ENCODE measurements at places on chromosomes 11 and 22.
A peak's percentile ranks its signal among the peaks of the same experiment; 100 is the strongest.

DNA sequence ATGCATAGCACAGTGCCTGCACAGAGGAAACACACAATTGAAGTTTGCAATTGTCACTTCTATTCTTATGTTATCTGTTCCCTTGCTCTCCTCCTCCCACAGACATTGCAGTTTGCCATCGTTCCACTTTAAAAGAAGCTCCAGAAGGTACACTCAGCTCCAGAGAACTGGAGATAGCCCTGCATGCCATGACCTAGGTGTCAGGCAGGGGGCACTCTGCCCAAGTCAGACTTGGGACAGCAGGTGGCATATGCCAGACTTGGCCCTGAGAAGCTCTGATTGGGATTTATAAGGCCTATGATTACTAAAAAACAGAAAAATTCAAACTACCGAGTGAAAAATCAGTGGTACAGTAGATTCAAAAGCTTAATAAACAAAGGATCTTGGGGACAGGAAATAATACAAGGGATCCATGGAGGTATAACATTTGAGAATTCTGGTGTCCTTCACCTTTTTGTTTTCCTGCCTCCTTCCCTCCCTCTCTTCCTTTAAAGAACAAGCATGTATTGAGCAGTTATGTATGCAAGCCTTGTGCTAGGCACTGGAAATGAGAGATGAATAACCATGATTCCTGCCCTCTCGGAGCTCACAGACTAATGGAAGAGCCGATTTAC, 40.0 kb downstream of the TENM4 start:
- DNase-seq = no peak

GRCh38 chr11:123344790-123345357, 85.2 kb upstream of the GRAMD1B start:
- DNase-seq = no peak

- peak; percentile 82 for DNase-seq
Measured at GRCh38 chr22:43385770-43386641, 25.8 kb upstream of the MPPED1 start.

DNA sequence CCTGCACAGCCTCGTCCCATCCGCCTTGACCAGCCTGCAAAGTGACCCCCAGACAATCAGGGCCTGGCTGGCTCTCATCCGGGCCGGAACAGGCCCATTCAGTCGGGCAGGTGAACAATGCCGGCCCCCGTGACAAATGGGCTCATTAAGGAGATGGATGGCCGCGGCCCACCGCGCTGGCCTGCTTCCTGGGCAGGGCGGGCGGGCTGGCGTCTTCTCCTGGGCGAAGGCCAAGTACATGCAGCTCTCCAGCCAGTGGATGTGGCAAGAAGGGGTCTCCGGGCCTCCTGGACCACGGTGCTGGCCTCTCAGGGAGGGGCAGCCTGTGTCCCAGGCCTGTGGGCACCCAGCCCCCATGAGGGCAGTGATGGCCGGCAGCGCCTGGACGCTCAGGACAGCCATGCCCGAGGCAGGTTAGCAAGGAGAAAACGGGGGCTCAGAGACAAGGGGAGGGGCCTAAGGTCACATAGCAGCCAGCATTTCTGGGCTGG, 1022.8 kb downstream of the BRD1 start:
- no peak for DNase-seq

- DNase-seq = peak; percentile 21
Measured at GRCh38 chr11:3223932-3224381, 5.3 kb upstream of the MRGPRG start.

DNA sequence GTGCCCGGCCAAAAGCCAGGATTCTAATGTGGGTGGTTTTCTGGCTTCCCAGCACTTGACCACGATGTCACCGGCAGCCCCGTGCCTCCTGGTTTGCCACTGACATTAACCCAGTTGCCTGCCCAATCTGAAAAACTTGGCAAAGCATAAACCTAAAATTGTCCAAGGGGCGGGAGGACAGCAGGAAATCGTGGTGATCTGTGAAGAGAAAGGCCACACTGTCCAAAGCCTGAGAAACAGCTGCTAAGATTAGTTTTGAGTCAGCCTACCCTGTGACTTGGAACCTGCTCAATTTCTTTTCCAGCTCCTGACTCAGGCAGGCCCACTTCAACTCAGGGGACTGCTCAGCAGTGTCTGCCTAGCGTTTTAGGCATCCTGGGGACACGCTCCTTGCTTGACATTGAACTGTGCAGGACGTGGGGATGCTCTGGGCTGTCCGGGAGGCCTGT, 8.2 kb upstream of the F2 start:
- no peak for DNase-seq

DNA sequence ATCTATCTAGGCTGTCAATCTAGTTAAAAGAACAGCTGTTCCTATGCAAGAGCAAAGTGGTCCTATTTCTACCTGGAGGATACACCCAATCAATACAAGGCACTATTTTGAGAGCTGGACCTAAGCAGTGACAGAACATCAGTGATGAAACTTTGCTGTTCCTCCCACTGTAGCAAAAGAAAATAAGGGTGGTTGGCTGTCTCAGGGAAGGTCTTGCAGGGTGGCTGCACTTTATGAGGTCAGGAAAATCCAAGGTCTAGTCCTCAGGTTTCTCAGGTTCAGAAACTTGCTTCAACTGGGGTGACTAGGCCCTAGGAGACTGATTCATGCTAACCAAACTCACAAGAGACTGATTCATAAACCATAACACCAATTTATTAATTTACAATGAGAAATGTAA, 11.6 kb downstream of the CPSF7 start:
- no peak for DNase-seq

DNA sequence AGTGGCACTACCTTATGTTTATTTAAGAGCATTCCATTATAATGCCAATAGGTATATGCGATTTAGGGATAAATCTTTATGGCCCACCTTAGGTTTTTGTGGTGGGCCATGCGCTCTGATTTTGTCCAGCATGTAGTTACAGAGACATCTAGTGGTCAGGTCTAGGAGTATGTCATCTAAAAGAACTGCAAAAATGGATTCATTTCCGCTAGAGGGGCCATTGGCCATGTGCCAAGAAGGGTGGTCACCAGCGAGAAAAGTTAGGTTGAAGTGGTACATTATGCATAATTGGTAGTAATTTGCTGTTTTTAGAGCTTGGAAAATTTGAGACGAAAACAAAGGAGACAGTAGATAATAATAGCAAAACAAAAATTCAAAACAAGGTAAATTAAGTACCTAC, 27.7 kb downstream of the LRRC4C start:
- DNase-seq = no peak

DNA sequence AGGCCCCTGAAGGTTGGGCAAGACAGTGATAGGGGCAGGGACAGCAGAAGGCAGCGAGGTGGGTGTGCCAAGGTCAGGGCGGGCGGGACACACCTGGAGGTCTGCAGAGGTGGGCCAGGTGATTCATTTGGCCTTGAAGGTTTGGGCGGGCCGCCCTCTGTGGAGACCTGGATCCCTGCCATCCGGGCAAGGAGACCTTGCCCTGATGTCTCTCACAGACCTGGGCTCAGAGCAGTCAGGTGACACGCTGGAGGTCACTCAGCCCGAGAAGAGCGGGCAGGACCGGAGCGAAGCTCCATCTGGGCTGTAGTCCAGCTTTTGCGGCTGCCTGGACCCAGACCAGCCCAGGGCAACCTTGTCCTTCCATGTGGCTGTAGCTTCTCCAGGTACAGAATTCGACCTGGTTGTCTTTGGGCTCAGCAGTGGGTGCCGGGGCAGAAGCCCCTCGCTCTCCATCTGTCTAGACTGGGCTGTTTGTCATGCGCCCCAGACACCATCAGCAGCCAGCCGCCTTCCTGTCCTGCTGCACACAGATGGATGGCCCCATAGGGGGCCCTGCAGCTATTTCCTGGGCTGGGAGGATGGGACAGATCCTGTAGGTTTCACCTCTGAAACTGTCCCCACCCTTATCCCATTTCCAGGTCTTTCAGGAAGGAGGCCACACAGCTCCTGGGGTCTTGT, 3.1 kb downstream of the MRGPRG start:
- no peak for DNase-seq

GRCh38 chr22:50620593-50621355, 7.2 kb downstream of the ARSA start:
- no peak for DNase-seq

GRCh38 chr11:58905721-58906547, 33.4 kb upstream of the GLYATL1 start:
- peak; percentile 78 for DNase-seq

DNA sequence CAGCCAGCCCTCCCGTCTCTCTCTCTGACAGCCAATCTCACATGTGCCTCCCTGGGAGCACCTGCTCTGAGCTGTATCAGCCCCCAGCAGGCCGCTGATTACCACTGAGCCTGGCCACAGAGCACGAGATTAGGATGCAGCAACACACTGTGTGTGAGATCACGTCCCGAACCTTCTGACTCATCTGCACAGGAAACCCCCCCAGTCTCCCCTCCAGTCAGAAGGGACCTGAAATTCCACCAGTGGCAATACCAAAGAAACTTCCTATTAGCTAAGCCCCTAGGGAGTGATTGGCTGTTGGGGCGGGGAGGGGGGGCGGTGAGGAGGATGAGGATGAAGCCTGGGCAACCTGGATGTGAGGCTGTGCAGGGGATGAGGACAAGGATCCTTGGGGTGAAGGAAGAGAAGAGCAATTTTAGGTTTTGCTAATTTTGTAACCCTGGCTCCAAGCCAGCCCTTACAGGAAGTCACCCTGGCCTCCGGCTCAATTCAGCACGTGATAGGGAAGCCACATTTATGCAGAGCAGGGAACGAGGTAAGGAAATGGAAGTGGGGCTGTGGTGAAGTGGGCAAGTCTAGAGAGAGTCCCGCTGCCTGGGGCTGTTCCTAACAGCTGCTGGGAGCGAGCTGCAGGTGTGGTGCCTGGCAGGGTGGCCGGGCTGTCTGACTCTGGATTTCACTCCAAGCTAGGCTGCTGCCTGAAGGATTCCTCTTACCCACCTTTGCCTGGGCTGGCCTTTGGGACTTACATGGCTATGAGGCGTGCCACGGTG, 1.9 kb downstream of the SLC43A3 start:
- no peak for DNase-seq

GRCh38 chr11:14643697-14644225, at the start of gene PDE3B:
PDE3B (plus strand) TSS chr11:14643804; CDS start chr11:14644076, 272 bp downstream.
- DNase-seq = peak; percentile 69

- DNase-seq = no peak
Measured at GRCh38 chr11:86180423-86180822, 64.1 kb upstream of the EED start.

GRCh38 chr22:45740236-45740635, 68.6 kb downstream of the ATXN10 start:
- no peak for DNase-seq

DNA sequence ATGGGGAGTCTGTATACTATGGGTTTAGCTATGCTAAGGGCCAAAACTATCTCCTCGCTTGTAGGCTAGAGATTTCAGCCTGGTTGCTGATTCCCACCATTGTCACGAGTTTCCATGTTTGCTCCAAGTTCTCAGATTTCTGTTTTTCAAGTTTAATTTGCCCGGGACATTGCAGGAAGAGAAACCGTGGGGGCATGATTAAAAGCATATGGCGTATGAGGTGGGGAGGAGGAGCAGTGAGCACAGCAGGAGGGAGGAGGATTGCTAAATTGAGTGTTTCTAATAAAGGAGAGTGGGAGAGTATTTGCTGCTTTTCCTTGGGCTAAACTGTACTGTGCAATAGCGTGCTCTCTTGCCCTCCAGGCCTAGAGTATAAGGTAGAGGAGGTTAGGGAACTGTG, 558.4 kb downstream of the METTL15 start:
- no peak for DNase-seq

DNA sequence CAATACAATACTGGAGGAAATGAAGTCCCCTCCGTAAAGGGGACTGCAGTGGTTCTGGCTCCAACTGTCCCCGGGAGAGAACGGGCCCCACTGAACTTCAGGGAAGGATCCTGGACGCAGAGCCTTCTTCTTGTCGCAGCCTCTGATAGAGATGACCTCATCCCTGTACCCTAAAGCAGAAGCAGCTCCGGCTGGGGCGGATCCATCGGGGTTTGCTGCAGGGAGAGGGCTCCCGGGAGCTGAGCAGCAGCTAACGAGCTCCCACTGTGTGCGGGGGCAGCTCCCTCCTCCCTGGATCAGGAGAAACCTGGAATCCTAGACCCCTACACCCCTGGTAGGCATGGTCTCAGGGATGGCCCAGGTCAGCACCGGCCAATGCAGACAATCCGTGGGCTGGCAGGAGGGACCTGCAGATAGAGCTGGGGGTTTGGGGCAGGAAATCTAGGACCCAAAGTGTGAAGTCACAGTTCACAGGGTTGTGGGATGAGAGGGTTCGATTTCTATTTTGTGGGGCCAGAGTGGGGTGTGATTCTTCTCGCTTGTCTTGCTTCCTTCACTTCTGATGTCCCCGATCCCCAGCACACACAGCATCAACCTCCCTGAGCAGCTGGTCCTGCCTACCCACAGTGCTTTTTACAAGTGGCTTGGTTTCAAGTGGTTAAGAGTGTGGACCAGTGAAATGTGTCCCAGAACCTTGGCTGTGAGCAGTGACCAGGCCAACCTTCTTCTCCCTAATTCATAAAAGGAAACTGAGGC, 12.9 kb downstream of the KIAA0930 start:
- DNase-seq = peak; percentile 68

GRCh38 chr11:16605389-16605893, 133.0 kb upstream of the C11orf58 start:
- peak; percentile 68 for DNase-seq

DNA sequence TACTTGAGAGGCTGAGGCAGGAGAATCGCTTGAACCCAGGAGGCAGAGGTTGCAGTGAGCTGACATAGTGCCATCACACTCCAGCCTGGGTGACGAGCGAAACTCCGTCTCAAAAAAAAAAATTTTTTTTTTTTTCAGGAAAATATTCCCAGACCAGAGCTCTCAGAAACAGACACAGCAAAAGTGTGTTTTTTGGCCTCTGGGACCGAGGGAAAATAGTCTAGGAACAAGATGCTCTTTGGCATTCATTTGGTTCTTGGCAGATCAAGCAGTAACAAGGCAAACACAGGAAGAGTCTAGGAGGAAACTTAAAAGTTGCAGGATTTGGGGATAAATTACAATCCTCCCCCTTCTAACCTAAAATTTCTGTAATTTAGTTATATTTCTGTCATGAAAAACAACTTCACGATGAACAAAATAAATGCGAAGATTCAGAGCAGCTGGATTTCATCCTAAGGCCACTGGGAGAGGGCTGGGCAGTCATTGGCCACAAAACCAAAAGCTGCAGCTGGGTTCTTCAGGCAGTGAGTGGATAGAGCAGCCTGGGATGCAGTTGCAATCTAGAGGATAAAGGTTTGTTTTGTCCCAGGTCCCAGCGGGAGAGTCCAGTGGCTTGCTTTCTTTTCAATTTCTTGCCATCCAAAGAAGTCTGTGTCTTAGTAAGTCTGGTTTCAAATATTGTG, 19.7 kb downstream of the ATG16L2 start:
- DNase-seq = no peak

- DNase-seq = no peak
Measured at GRCh38 chr11:20250644-20251247, 90.5 kb upstream of the DBX1 start.

- DNase-seq = no peak
Measured at GRCh38 chr11:102139081-102139498, 28.8 kb downstream of the YAP1 start.
